ENCODE measurements at places on chromosomes 11 and 22.
A peak's percentile ranks its signal among the peaks of the same experiment; 100 is the strongest.

- no peak for DNase-seq
These were observed 3.0 kb downstream of the GSTT4 start for GRCh38 chr22:24002272-24002671.

- DNase-seq, result no peak
These were observed 84.4 kb downstream of the CD44 start for GRCh38 chr11:35223371-35223796.

GRCh38 chr11:120611581-120611980, 100.0 kb downstream of the GRIK4 start:
- DNase-seq, result no peak

GRCh38 chr11:78244546-78245255, 56.0 kb downstream of the USP35 start:
- no peak for DNase-seq

DNA sequence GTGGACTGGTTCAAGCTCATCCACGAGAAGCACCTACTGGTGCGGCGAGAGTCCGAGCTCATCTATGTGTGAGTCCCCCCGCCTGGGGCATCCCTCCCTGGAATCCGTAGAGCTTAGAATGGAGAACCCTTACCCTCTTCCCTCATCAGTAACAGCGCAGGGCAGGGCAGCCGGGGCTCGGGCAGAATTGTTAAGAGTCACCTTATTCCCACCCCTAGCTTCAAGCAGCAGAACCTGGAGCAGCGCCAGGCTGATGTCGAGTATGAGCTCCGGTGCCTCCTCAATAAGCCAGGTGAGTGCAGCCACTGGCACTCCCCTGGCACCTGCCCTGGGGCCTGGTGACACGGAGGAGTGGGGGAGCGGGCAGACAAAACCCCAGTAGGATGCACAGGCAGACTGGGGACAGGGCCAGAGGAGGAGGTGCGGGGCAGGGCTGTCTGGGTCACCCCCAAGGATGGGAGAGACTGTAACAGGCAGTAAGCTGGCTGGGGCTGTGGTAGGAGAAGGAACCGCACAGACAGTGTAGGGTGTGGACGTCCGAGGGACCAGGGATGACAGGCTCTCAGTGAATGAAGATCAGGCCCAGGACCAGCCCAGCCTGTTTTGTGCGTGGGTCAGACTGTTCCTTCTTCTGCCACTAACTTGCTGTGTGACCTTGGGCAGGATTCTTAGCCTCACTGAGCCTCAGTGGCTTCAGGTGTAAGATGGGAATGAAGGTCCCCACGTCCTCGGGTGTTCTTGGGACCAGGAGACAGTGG, 20.4 kb downstream of the C22orf23 start:
- no peak for DNase-seq

DNA sequence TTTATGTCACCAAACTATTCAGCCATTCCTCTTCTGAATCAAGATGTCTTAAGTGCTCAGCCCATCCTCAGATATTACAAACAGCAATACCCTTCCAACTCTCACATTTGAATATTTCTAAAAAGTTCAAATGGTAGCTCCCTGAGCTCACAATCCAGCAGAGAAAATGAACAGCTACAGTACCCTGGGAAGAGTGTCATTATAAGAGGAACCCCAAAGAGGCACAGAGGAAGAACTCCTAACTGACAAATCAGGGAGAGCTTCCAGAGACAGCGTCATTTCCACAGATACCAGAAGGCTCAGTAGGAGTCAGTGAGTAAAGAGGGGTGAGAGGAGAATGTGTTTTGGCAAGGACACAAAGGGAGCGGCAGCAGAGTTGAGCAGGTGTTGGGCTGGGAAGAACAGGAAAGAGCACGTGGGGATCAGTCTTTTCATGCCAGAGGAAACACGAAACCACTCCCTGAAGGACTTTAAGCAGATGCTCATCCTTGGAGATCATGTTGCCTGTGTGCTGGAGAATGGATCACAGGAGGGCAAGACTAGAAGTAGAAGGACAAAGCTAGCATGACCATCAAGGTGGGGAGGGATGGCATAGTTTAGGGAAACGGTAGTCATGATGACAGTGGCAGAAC, 4.3 kb downstream of the CLTCL1 start:
- DNase-seq, result no peak

- DNase-seq, result no peak
These were observed 108.4 kb downstream of the FAT3 start for GRCh38 chr11:92332986-92333385.

GRCh38 chr22:23251445-23252093, 71.3 kb downstream of the BCR start:
- DNase-seq, result peak; percentile 16

- no peak for DNase-seq
These were observed 5.5 kb upstream of the P4HA3 start for GRCh38 chr11:74316772-74317505.

DNA sequence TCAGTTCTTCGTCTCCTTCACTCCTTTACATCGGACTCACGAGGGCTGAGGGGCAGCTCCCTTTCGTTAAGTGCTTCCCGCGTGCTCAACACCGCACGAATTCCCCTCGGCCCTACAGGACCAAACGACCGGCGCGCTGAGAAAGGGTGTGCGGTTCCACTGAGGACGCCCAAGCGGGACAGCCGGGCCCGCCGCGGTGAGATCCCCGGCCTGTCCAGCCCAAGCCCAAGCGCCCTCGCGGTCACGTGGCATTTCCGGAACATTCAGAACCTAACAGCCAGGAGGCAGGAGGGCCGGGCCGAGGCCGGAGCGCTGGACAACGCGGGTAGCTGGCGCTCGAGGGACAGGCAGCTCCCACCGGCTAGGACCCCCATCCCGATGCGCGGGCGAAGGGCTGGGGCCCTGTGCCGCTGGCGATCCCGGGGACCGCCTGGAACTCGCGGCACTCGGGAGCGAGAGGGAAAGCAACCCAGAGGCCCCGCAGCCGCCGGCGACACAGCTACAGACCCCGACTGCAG, 737 bp upstream of the STIP1 start:
- DNase-seq, result no peak

DNA sequence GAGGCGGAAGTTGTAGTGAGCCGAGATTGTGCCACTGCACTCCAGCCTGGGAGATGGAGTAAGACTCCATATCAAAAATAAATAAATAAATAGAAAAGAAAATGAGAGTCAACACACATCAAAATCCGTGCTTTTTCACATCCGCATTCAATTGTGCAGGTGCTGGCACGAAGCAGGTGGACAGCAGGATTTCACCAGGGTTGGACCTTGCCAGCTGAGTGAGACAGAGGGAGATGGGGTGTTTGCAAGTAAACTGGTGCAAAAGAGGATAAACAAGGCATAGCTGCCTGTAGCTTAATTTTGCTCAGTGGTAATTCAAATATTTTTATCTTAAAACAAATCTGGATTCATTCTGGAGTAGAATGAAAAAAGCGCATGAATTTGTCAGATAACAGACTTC, 23.3 kb upstream of the DNAL4 start:
- no peak for DNase-seq

GRCh38 chr11:128840137-128840536, 27.0 kb downstream of the KCNJ1 start:
- no peak for DNase-seq

DNA sequence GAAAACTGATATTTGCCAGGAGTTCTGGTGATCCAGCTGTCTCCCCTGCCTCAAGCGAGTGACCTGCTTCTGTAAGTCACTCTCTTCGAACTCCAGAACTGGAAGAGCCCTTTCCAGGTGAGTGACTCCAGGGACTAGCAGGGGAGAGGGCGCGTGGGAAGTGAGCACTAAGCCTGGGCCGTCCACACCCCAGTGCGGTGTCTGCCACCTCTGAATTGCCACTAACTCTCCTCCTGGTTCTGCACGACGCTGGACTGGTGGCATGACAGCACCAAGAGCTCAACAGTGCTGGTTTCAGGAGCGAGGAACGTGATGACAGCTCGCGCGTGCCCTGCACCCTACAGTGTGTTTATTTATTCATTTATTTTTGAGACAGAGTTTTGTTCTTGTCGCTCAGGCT, 22.9 kb downstream of the KIAA0930 start:
- DNase-seq, result no peak

GRCh38 chr11:12117611-12118010, 7.2 kb downstream of the MICAL2 start:
- DNase-seq, result peak; percentile 25

- DNase-seq, result peak; percentile 16
These were observed 252.0 kb downstream of the CTTN start for GRCh38 chr11:70650075-70650909.

DNA sequence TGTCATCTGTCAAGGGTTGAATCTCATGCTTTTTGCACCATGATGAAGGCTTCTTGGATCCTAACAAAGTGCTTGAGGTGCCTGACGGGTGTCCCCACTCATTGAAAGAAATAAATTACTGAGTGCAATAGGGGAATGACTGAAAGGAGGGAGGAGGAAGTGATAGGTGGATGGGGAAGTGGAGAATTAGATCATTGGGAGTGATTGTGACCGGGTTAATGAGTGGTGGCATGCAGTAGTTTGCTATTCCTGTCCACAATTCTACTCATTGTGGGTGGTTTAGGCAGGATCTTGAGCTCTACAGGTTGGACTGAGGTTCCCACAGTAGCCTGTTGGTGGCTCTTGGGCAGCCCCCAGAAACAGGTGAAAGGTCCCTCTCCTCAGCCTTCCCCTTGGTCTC, 44.3 kb downstream of the THAP12 start:
- no peak for DNase-seq

- DNase-seq, result no peak
These were observed 3.1 kb downstream of the BET1L start for GRCh38 chr11:203945-204586.

GRCh38 chr11:68128682-68129327, 7.6 kb upstream of the CHKA start:
- no peak for DNase-seq

DNA sequence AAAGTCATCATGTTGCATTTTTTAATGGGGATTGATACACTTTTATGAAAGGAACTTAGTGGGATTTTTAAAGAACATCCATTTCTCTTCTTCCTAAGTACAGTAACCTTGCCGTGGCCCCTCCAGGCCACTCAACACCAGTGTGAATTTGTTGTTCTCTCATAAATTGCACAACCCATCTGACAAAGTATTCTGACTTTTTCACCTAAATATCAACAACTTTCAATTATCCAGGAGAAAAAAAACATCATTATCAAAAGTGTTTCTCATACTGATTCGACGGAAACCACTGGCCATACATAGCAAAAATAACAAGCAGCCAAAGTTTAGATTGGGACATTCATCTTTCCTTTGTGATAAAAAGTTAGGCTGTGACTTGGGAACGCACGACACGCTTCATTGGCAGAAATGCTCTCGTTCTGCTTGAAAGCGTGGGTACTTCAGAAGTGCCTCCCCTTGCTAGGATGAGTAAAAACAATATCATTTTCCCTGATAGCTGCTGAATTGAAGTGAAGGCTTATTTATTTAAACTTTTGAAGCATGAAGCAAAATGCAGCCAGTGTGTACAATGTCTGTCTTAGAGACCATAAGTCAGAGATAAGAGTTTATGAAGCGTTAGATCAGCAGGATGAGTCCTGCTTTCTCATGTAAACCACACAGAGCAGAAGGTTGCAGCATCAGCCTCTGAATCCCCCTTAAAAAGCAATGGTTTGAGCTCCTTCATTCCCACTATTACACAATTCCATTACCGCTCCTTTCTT, 20.6 kb upstream of the EIF3M start:
- no peak for DNase-seq

DNA sequence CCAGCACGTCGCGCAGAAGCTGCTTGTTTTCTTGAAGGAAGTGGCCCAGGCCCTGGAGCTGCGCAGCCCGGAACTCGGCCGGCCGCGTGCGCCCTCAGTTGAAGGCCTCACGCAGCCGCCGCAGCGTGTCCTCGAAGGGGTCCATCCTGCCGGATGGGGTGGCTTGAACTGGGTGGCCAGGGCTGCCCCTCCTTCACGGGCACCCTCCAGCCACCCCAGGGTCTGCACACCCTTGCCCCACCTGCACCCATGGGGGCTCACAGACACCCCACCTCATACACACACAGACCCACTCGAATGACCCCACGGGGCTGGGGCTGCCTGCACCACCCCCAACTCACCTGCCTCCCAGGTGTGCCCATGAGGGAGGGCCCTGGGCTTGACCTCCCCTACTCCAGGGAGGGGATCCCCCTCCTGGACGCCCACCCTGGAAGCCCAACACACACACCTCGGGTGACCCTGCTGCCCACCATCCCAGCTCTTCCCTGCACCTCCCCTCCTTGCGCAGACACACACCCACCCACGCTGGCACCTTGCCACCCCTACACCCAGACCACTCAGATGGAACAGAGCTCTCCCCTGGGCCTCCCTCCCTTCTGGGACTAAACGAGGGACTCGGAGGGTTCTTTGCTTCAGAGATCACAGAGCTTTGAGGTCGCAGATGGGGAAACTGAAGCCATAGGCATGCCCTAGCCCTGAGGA, 6.8 kb downstream of the ALDH3B2 start:
- no peak for DNase-seq

GRCh38 chr11:105111145-105111944, 28.2 kb downstream of the CARD18 start:
- DNase-seq, result no peak

GRCh38 chr11:57438345-57439285, 11.7 kb upstream of the SLC43A3 start:
- no peak for DNase-seq

GRCh38 chr11:72373163-72373562, 61.2 kb downstream of the CLPB start:
- DNase-seq, result no peak

- no peak for DNase-seq
These were observed 2.4 kb upstream of the SIDT2 start for GRCh38 chr11:117176186-117176585.

GRCh38 chr11:120622189-120622875, 110.8 kb downstream of the GRIK4 start:
- DNase-seq, result no peak

- DNase-seq, result no peak
These were observed 10.4 kb upstream of the ARHGAP8 start for GRCh38 chr22:44741929-44742328.

DNA sequence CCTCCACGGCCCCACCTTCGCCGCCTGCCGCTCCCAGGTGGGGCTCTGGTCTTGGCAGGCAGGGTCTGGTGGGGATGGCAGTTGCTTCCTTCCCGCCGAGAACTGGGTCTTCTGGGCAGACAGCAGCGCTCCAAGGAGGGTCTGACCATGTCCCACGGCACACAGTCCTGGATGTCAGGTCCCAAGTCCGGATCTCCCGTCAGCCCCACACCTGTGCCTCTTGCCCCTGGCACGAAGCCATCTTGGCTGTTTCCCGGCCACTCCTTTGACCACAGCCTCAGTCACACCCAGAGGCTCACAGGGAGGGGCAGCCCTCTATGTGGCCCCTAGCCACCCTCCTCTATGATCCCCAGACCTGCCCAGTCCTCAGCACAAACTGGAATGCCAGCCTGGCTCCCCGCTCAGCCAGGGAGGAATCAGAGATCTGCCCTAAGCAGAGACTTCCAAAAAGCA, 14.3 kb downstream of the MUC5B start:
- no peak for DNase-seq

DNA sequence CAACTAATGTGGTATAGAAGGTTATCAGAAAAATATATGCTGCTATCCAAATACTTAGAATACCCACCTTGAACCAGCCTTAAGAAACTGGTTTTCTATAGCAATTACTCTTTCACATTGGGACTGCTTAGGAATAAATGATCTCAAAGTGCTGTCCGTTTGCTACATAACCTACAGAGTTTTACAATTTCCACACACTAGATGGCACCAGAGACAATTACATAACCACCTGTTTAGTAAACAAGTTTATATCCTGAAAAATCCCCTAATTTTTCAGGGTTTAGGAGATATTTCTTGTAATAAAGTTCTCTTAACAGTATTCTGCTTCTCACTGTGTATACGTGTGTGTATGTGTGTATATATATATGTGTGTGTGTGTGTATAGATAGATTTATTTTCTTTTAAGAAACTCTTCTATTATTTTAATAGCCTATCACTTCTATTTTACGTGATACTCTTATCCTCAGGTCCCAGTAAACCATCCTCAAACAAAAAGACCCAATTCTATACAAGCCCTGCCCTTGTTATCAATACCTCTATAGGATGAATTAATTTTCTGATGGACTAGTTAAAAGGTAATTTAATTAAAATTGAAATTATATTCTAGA, 6.7 kb upstream of the OR5I1 start:
- no peak for DNase-seq

Data from T-helper 2 cell treated with Interferon-gamma antibody and Interleukin-4, amounts not matched to agents 5 μg/mL and 100 μg/mL, for 36 hours (primary cell).